ENCODE measurements at places on chromosomes 12 and 14. TPM values are rescaled to one million over a fixed set of nuclear protein-coding genes. Genes with fewer than 3 reads are reported as not detected.

DNA sequence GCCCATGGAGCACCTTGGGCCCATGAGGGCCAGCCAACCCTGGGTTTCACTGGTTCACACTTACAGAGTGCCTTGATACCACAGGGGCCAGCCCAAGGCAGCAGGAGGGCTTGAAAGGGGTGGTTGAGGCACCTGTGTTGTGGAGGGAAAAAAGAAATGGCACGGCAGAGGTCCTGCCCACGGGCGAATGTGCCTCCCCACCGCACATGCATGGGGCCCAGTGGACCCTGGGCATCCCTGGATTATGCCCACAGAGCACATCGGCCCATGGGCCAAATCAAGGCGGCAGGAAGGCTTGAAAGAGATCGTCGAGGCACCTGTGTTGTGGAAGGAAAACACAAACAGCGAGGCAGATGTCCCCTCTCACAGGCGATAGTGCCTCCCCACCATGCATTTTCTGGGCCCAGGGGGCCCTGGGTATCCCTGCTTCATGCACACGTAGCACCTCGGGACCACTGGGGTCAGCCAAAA lies 378.1 kb downstream of the ALG10 start:
- peak; percentile 48 for DNase-seq

DNA sequence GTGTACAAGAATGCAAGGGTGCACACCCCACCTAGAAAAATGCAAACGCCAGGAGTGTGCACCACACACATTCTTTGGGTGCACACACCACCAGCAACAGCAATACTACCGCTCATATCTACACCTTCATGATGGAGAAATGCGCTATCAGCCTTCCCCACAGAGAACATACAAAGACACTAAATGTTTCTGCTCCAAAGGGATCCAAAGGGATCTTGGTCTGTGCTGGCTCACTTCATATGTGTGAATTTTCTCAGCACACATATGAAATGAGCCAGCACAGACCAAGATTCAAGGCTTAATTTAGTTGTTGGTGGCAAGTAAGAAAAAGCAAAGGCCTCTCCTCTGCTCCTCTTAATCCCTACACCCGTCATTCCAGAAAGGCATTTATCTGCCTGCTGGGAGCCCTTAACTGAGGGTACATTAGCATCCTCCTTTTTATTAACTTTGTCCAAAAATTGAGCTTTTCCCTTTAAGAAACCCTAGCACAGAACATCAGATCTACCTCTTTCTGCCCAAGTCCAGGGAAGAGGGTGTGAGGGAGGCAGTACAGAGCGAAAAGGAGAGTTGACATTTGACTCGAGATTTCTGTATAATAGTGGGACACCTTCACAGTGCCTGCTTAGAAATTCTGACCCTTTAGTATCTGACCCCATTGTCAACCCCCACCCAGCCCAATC lies 8.3 kb downstream of the BMP4 start:
- no peak for DNase-seq

GRCh38 chr14:68790644-68791077 lies 2.2 kb downstream of the ZFP36L1 start:
- no peak for DNase-seq

GRCh38 chr12:94372461-94372860 lies 87.2 kb downstream of the CEP83 start:
- no peak for DNase-seq

- DNase-seq = no peak
Observed at GRCh38 chr12:24649634-24650033, 299.3 kb downstream of the BCAT1 start.

- no peak for DNase-seq
Observed at GRCh38 chr14:69713209-69713781, 53.6 kb upstream of the SRSF5 start.

AKAP5 gene
- 0.11 TPM for total RNA-seq

Data from ascending aorta (tissue), 2 donors.